ENCODE measurements at places on chromosomes 4 and X.
A peak's percentile ranks its signal among the peaks of the same experiment; 100 is the strongest.

- no peak for DNase-seq
Measured at GRCh38 chr4:7987148-7987989, 47.7 kb upstream of the AFAP1 start.

DNA sequence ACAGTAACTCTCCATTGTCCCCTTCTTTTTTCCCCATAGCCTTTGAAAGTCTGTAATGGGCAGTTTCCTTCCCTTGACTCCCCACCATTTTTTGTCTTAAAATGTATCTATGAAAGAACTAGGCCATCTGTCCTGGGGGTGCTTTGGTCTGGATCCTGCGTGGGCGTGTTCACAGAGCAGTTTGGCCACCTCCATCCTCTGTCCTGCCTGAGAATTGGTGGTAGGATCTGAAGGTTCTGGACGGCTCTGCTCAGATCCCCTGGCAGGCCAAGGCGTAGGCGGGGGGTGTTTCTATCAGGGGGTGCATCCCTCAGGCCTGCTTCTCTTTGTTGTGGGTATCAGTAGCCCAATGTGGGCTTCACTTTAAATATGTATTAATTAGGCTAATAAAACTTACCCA, 107.1 kb downstream of the FAM193A start:
- no peak for DNase-seq

GRCh38 chr4:54368281-54369265, 139.5 kb downstream of the PDGFRA start:
- DNase-seq: no peak

DNA sequence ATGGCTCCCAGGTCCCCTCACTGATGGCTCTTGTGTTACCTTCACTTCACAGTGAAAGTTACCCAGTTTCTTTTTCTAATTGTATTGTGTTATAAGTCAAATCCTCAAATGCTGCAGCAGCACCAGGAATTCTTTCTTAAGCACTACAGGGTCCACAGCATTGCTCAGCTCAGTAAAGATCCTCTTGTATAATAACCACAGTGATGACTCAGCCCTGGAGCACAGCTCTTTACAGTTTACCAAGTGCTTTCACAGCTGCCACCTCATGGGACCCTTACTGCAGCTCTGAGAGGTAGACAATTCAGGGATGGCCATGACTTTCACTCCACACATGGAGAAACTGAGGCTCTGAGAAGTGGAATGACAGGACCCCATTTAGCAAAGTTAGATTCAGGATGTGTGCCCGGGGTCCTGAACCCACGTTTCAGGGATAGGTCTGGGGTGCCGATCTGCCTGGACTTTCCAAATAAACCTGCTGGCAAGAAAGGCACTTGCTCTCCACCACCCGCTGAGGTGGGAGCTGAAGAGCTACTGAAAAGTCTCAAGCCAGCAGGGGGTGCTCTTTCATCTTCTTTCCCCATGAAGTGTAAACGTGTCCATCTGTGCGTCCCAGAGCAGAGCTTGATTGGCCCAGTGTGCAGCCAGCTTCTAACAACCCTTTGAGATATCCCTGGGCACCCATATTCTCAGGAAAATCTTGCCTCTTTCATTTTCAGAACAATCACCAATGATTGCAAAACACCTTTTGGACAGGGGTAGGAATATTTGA, 35.7 kb upstream of the GABRQ start:
- no peak for DNase-seq

DNA sequence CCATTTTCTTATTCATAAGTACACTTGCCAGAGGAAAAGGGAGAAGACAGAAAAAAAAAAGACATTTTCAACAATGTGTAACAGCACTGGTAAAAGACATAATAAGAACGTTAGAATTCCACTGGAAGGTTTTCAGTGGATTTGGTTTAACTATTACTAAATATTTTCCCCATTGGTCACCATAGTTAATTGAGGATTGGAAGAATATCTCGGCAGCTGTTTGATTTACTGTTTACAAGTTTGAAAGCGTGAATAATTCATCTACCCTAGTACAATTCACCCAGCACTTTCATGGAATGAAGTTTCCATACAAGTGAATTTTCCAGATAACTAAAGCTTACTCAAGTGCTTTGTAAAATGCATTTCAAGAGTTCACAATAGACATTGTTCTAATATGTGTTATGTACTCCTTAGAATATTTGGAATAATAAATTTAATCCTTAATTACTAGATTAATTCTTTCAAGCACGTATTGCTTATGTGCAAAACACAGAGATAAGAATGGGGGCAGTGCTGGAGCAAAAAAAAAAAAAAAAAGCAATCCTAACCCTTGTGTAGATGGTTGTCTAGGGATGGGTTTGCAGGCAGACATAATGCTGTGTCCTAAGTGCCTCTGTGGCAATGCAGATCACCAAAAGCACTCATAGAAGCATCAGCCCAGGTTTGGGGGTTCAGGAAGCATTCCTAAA, 57.1 kb downstream of the ENPEP start:
- no peak for DNase-seq

DNA sequence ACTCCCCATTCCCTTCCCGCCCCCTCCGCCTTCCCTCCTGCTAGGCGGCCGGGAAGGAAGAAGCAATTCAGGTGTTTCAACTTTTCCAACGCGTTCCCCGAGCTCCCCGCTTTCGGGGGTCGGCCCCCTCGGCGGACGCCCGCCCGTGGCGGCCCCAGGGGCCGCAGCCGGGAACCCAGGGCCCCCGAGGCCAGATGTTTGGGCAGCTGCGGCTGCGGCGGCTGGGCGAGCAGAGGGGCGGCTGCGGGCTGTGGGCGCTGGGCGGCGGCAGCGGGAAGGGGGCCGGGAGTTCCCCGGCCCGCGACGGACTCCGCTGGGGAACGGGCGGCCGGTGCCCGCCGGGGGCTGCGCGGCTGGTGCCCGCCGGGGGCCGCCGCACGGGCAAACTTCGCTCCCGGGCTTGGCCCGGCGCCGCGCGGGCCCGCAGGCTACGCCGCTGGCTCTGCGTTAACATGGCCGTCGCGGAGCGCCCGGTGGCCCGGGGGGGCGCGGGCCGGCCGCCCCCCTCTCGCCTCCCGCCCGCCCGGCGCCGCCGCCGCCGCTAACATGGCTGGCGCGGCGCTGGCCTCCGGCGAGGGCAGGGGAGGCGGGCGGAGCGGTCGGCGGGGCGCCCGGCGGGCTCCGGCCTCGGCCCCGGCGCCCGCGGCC, 510 bp downstream of the HMGB3 start:
- DNase-seq: no peak

GRCh38 chr4:24131954-24132673, 242.3 kb upstream of the PPARGC1A start:
- no peak for DNase-seq

- no peak for DNase-seq
Measured at GRCh38 chr4:181820553-181820952, 422.6 kb upstream of the TENM3 start.

- DNase-seq: no peak
Measured at GRCh38 chr4:107843391-107843790, 18.7 kb downstream of the SGMS2 start.

- DNase-seq: no peak
Measured at GRCh38 chr4:28636971-28637370, 1776.3 kb downstream of the STIM2 start.

DNA sequence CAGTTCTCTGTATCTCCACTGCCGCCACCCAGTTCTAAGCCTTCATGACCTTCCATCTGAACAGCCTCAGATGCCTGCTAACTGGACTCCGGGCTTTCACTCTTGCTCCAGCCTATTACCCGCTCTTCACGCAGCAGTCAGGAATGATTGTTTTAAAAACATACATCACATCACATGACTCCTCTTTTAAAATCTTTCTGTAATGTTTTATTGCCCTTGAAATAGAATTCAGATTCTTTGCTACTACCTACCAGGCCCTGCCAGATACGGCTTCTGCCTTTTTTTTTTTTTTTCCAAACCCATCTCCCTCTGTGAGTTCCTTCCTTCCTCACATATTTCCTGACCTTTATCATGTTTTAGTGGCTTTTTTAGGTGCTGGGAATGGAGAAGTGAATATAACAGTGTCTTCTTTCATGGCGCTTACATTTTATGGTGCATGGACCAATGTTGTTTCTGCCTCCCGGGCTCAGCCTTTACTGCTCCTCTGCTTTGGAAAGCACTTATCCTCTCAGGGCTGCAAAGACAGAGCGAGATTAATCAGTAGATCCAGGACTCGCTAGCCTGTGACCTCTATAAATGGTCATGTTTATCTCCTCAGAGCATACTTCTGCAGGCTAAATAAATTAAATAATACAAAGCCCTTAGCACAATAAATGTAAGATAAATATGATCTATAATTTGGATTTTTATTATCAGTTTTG, 58.0 kb downstream of the FBXO8 start:
- no peak for DNase-seq

GRCh38 chr4:56238251-56238650, 149.0 kb downstream of the AASDH start:
- no peak for DNase-seq

DNA sequence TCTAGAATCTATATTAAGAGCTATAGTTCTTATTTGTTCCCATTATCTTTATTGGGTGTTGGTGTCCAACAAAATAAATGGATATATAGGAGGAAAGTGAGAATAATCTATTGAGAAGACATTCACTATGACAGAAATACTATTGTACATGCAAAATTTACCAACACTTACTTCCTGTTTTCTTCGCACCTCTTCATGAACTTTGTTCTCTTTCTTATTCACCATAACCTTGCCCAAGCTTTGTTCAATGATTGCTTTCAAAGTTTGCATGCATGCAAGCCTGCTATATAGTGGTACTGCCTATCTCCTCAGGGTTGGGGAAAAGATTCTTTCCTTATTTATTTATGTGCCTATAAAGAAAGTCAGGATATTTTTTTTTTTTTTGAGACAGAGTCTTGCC, 176.4 kb upstream of the JADE1 start:
- DNase-seq: no peak

DNA sequence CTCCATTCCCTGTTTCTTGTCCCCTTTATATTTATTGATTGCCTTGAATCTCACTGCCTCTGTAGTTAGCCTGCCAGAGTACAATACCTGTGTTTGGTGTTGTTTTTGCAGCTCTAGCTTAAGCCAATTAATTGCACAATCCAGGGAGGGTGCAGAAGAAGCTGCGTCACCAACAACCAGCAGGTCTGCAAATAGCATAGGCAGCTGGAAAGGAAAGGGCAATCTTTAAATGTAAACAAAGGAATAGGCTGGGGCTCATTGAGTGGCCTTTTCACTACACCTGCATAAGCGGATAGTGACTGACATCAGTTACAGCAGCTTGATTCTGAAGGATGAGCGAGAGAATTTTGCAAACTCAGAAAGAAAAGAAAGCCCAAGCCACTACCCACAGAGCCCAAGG, 106.8 kb upstream of the RAI2 start:
- no peak for DNase-seq

GRCh38 chrX:75603833-75604232, 81.0 kb upstream of the ZDHHC15 start:
- DNase-seq: no peak

GRCh38 chr4:19009881-19010280, 988.3 kb upstream of the LCORL start:
- DNase-seq: no peak

- no peak for DNase-seq
Measured at GRCh38 chr4:105236202-105236915, 89.7 kb downstream of the TET2 start.

DNA sequence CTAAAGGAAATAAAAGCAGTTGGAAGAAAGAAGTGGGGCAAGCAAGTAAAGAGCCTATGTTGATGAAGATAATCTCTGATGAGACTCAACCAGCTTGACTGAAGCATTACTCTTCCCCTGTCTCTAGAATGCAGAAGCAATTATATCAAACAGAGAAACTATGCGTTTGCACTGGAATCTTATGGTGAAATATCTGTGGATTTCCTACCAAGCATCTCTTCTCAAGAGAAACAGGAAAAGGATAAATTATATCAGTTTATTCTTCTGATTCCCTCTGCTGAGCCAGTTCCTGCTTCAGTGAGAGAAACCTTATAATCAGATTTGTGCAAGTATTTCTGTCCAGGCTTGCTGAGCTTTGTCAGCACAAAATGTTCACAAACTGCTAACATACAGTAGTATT, 316.7 kb upstream of the SLC7A11 start:
- DNase-seq: no peak

GRCh38 chrX:84046403-84046984, 141.5 kb downstream of the RPS6KA6 start:
- DNase-seq: peak; percentile 2

DNA sequence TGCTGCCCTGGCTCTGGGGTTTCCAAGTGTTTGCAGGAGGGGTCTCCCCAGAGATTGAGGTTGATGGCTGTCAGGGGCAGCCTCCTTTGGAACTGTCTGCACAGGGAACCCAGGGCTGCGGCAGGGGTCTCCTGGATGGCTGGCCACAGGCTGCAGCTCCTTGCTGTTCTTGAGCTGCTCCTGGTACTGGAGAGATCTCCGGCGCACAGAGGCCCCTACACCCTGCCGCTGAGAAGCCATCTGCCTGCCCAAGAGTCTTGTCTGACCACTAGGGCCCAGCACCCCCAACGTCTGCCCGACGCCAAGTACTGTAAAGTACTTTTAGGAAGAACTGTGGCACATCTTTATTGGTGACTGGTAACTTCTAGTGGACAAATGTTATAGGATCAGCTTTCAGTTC, 13.5 kb downstream of the STIM2 start:
- no peak for DNase-seq

GRCh38 chr4:110184140-110184790, 14.2 kb downstream of the ELOVL6 start:
- DNase-seq: no peak

- no peak for DNase-seq
Measured at GRCh38 chrX:45630078-45630477, 429.4 kb upstream of the DIPK2B start.

DNA sequence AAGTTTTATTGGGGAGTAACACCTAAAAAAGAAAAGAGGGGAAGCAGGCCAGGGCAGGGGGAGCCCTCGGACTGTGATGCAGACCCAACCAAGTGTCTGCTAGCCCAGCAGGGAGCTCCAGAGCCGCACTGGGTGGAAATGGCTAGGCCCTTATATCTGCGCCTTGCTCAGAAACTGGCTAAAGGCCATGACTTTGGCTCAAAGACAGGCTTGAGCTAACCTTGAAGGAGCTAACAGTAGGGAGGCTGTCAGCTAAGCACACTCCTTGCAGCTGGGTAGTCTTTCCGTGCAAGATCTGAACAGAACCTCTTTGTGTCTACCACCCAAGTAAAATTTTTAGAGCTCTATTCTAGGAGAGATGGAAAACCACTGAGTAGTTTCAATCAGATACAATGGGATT, 43.0 kb downstream of the SEPSECS start:
- no peak for DNase-seq

- DNase-seq: no peak
Measured at GRCh38 chr4:9867751-9868425, 86.5 kb downstream of the DRD5 start.

DNA sequence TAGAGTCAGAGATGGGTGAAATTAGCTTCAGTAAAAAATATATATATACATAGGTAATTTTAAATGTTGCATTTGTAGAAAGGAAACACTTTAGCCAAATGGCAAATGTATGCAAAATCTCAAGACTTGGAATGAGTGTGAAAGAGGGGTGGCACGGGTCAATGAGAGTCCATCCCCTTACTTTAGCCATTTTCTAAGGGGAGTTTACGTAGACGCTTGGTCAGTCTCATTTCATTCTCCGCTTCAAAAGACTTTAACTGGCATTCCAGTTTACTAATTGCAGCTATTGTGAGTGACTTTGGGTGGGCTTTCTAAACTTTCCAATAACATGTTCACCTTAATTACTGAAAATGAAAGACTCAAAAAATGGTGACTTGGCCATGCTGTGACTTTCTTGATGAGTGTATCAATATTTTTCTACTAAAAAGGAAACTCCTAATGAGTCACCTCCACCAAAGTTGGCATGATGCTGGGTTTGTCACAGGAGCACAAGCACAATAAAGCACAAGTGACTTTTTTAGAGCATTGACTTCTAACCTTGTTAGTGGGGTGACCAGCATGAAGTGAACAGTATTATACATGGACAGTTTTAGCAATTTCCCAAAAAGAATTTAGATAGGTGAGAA, 356.0 kb upstream of the RASGEF1B start:
- DNase-seq: no peak

- DNase-seq: peak; percentile 5
Measured at GRCh38 chrX:77493677-77494553, 46.7 kb downstream of the FGF16 start.
